Cortex of kidney (tissue), 1 donor: ENCODE measurements at places on chromosomes 5 and 9.

DNA sequence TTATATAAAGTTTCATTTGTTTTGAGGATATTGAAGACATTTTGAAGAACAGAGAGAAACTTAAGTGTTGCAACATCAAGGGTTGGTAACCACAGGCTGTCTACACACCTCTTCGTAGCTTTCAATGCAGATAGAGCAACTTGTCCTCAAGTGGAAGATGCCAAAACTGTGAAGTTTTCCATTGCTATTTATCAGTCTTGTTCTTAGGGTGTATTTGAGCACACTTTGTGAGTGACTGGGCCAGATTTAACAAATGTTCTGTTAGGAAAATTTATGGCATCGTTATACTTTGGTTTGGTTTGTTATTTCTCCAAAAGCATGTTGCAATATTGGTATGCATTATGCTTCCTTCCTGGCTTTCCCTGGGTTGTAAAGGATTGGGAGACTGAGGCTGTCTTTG is 31.6 kb downstream of the NNT start:
- DNase-seq, result no peak

- DNase-seq, result no peak
These were observed 7.5 kb downstream of the RASGRF2 start for GRCh38 chr5:80967500-80968181.

GRCh38 chr5:94577466-94578245 is 40.7 kb downstream of the KIAA0825 start:
- DNase-seq, result no peak

GRCh38 chr5:111699324-111699723 is 57.7 kb downstream of the NREP start:
- no peak for DNase-seq

DNA sequence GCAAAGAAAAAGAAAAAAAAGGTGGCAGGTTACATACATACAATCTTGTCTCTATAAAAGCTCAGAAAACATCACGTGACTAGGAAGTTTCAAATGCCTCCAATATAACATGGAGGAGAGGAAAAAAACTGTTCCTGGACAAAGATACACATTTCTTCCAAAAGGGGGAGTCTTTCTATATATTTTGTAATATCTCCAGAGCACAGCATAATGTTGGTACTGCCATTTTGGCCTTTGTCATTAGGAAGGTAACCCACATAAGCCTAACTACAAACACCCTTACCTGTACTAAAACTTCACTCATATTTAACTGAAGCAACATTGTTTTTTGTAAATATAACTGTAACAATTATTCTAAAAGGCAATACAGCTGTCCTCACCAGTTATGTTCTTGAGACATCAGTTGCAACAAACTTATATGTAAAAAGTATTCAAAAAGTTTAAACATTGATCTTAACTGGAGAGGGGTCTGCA is 1.2 kb upstream of the BTF3 start:
- DNase-seq, result no peak

DNA sequence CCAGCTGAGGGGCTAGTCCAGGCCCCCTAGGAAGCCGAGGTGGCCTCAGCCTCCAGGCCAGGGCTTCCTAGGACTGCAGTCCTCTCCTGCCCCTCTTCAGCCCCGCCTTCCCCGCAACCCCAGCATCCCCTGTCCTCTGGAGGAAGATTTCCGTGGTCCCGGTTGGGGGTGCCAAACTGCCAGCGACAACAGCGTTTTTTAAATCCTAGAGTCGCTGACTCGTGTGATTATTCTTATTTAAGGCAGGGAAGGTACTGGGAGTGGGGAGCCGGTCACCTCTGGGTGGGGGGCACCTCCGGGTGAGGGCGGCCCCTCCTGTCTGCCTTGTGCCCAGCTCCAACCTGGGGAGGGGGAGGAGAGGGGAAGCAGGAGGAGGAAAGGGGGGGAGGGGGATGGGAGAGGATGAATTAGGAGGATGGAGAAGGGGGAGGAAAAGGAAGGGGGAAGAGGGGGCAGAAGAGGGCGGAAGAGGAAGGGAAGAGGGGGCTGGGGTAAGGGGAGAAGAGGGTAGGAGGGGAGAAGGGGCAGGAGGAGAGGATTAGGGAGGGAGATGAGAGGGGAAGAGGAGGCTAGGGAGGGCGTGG is 173.1 kb upstream of the IER5L start:
- DNase-seq, result no peak

GRCh38 chr9:107946364-107947141 is 457.0 kb upstream of the KLF4 start:
- DNase-seq, result no peak

DNA sequence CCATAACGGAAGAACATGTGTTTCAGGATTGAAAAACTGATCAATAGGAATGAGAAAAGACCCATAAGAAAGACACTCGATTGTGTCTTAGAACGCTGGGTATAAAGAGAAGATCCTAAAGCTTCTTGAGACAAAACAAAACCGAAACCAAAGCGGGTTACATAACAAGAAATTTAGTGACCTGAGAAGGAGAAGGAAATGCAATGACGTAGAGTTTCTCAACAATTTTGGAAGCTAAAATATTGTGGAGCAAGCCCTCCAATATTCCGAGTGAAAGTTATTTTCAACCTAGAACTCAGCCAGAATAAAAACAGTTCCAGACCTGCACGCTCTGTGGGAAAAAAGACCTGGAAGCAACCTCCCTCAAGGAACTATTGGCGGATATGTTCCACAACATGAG is 81.9 kb upstream of the FREM1 start:
- no peak for DNase-seq

- DNase-seq, result no peak
These were observed 101.6 kb upstream of the BASP1 start for GRCh38 chr5:17115855-17116254.

DNA sequence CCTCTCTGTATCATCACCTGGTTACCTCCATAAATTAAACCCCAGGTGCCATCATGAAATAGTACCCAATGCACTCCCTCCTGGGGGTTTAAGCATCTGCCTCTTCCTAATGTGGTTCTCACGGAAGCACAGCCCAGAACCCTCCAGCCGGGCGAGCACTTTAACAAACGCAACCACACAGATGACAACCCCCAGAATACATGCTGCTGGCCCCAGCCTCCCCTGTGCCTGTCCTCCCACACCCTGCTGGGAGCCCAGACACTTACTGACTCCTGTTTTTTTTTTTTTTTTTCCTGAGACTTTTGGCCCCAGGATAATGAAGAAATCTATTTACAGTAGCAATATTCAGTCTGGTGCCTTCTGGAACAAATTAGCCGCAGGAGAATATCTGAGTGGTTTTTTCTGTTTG is 50.0 kb upstream of the COL5A1 start:
- no peak for DNase-seq

DNA sequence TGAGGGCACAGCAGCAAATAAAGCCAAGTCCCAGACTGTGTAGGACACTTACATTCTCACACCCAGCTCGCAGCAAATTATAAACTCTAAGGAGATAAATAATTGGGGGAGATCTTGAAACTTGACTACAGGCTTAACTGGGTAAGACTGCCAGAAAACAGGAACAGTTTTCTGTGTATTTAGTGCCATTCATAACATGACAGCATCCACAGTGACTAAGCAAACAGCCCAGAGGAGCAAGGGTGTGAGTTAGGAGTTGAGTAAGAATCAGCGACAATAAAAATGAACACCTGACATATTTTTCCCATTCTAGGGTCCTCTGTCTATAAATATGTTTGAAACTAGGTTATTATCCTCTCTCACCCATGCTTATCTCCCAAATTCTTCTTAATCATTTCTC is 370.9 kb upstream of the WWC1 start:
- DNase-seq, result no peak

DNA sequence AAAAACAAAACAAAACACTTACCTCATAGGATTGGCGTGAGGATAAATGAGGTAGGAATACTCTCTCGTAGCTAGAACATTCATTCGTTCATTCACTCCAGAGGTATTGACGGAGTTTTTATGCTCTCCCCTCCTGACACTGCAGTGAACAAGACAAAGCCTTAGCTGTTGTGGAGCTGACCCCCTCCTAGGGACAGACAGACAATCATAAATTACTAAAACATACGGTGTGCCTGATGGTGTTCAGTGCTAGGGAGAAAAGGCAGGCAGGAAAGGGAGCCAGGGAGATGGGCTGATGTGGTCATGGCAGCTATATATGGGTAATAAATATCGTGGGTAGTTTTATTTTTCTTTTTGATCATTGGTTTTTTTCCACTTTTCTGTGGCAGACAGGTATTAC is 5.7 kb upstream of the BRD3 start:
- no peak for DNase-seq

DNA sequence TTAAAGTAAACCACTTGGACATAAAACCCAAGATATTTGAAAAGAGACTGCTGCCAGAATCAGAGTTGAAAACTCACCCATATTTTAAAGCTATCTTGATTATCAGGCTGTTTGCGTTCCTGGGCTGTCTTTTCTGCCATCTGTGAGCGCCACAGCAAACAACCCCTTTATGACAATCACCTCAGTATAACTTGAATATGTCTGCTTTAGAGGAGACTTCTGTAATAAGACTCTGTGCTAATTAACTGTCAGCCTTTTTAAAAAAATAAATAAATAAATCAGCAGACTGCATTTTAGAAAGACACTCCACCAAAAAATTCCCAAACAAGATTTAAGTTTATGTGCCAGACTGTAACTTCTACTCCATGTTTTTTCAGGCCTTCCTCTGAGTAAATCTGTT is 375.7 kb upstream of the CCNH start:
- DNase-seq, result no peak

DNA sequence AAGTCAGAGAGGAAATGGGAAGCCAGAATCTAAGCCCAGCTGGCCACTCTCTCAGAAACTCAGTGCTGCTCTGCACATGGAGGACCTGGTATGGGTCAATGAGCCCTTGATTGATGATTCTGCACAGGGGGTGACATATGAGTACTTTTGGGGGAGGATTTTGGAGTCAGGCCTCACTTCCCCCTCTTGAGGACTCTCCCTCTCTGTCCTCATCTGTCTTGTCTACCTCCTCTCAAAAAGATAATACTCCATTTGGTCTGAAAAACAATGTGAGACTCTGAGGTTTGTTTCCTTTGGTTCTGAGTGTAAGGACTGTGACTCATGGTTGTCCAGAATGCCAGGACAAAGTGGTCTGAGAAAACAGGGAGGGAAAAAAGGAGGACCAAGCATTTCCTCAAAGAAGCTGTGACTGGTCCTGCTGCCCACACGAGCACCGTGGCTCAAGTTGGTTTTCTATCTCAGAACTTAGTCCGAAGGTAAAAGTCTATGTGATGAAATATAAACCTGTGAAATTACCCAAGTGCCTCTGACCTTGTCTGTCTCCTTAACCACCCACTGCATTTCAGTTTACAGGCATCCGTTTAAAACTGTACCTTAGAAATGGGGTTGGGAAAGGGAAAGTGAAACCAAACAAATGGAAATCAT is 11.1 kb downstream of the TTC39B start:
- DNase-seq, result no peak

GRCh38 chr9:73451003-73451402 is 299.3 kb downstream of the ANXA1 start:
- no peak for DNase-seq

DNA sequence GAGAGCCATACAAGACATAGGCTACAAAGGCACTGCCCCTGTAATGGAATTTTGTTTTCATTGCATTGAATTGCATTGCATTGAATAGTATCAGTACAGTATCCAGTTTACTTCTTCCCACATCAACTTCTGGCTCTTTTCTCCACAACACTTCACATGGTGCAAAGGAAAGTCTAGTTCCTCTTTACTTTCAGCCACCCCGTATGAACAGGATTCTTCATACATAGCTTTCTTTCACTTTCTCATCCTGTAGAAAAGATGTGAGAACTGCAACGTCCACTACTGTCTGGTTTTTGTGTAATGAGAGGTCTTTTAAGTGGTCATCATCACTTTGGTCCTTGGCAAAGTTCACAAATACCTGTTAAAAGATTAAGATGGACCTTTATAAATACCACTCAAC is 20.2 kb downstream of the NIPSNAP3B start:
- no peak for DNase-seq

- DNase-seq, result no peak
These were observed 36.7 kb upstream of the SLC2A8 start for GRCh38 chr9:127360250-127360649.

GRCh38 chr5:170475294-170476000 is 28.4 kb upstream of the KCNIP1 start:
- DNase-seq, result no peak

GRCh38 chr5:54108136-54108535 is 202.2 kb downstream of the ARL15 start:
- DNase-seq, result no peak

DNA sequence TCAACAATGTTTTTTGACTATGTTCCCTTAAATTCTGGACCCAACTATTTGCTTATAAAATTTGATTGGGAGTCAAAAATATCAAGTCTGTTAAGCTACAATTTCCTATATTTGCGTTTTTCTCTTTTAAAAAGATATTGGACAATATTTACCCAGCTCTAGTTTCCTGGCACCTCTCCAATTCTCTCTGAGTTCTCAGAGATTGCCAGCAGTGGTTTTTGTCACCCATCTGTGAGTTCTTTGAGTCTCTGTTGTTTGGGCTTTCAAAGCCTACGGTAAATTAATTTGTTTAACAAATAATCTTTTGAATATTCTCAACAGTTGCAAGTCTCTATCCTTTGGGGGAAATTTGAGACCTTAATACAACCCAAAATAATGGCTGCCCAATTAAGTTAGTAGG is 174.2 kb upstream of the PUM3 start:
- DNase-seq, result no peak

GRCh38 chr9:89361816-89362646 is 43.7 kb downstream of the SECISBP2 start:
- no peak for DNase-seq

GRCh38 chr9:35277628-35278359 is 116.0 kb downstream of the UNC13B start:
- DNase-seq, result no peak

DNA sequence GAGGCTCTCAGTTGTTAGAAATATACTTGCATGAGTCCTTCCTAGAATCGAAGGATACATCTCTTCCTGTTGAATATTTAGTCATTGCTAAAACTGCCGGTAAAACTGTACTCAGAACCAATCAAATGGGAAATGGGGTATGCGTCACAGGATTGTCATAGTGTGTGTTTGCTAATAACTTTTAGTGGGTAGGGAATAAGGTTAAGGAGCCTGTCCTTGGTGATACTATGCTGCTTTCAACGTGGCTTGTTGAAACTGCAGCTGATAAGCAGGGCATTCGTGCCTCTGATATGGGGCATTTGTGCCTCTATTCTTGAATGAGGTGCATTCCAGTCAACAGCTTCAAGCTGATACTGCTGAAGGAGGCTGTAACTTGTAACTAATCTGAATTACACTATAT is 26.6 kb downstream of the HABP4 start:
- DNase-seq, result no peak

DNA sequence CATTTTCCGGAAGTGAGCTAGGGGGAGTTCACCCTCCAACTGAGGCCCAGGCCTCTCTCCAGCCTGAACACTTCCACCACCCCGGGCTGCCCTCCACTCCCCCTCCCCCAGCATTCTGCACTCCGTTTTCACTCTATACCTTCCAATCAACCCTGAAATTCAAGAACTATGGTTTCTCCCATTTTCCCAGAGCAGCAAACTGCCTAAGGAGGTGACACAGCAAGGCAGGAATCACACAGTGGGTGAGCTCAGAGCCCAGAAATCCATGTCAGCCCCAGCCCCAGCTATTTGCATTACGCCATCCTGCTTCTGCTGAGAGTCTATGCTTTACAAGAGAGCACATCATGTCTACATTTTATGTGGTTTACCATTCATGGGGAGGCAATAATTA is 11.9 kb downstream of the MSX2 start:
- no peak for DNase-seq
